ENCODE measurements at places on chromosomes 3 and 15.

DNA sequence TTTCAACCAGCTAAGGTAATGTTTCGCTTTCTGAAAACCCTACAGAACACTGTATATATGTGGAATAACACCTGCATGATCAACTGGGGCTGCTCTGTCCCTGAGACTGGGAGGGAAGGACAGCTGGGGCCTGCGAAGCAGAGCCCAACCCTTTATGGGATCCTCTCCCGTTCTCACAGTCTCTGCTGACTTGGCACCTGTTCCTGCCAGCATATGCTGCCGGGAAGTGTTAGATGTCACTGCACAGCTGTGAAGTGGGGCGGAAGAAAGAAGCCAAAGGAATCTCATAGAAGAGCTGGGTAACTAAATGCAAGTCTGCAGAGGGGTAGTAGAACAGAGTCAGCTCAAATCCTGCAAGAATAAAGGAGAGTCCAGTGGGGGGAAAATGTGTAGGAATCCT is 29.6 kb downstream of the LRRC3B start:
- no peak for DNase-seq

DNA sequence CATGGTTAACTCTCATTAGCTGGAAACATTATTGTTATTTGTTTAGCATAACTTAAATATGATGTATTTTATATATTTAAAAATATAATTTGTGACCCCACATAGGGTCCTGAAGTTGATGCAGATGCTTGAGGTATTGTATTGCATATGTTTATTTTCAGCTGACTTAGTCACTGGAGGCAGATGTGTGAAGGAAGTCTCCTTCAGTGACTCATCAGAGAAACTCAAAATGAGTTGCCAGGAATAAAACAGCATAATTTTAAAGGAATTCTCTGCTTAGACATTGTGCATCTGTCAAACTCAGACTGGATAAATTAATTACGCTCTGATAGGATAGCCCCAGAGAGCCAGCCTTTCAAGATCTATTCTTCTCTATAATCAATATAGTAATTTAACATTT is 7.9 kb upstream of the OR4F6 start:
- peak; percentile 84 for DNase-seq

GRCh38 chr3:102206511-102207031 is 228.2 kb upstream of the ZPLD1 start:
- DNase-seq, result peak; percentile 59

DNA sequence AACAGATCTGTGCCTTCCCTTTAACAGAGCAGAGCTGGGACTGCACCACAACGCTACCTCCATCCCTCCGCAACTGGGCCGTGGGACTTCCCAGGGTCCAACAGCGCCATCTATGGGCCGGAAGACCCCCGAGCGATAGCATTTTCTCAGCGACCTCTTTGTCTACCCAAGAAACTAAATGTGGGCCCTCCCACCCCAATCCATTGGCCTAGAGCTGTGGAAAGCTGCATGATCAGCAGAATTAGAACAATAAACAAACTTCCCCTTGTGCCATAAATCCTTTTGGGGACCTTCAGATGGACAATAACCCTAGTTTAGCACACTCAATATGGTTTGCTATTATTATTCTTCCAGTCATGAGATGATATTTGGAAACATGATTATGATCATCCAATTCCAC is 74.8 kb upstream of the NTRK3 start:
- DNase-seq, result peak; percentile 10

DNA sequence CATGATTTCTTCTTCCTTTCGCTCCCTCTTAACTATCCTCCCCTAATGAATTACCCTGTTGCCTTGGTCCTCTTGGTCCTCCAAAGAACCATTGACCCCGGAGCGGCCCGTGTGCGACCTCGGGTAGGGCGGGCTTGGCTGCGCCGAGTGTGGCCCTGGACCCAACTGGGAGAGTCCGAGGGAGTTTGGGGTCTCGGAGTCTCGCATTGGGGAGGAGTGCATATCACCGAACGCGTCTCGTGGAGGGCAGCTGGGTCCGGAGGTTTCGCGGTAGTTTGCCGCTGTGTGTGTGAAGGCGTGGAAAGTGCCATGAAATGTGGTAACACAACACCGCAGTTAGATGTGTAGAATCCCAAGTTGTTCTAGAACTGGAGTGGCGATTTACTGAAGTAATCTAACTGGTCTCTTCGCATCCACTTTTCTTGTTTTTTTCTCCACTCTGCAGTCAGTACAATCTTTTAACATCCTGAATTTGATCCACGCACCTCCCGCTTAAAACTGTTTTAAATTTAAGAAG is 363 bp downstream of the GTF2E1 start:
- DNase-seq, result peak; percentile 71

- DNase-seq, result peak; percentile 8
Measured at GRCh38 chr3:147038481-147038880, 367.9 kb downstream of the ZIC4 start.

DNA sequence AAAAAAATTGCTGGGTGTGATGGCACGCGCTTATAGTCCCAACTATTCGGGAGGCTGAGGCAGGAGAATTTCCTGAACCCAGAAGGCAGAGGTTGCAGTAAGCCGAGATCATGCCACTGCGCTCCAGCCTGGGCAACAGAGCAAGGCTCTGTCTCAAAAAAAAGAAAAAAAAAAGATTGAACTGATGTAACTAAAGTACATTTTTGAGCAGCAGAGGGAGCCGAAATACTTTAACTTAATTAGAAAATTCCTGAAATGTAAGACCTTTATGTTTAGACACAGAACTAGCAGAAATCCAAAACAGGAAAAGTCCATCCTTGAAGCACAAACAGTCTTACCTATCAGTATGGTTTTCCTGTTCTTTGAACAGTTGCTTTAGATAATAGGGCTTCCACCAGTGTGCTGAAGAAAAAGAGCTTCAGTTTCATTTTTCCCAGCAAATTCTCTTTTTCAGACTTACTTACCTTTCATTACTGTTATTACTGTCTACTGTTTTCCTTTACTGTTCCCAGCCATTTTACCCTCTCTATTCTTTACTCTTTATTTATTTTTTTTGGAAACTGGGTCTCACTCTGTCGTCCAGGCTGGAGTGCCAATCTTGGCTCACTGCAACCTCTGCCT is 33.4 kb upstream of the ZNF609 start:
- peak; percentile 73 for DNase-seq

DNA sequence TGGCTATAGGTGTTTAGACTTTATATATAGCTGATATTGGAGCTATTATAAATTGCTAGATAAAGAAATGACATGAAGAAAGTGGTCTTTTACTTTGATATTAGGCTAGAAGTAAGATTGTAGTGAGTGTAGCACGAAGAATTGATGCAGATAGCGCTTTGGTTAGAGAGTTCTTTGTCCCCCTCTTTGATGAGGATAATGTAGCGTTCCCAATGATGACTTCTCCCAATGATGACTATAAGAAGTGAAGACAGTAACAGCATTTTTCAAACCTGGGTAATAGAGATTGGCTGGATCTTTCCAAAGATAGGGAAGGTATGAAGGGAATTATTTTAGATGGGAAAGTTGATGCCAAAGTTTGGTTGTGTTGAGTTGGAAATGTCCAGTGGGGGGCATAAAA is 4.3 kb downstream of the MINDY2 start:
- no peak for DNase-seq

DNA sequence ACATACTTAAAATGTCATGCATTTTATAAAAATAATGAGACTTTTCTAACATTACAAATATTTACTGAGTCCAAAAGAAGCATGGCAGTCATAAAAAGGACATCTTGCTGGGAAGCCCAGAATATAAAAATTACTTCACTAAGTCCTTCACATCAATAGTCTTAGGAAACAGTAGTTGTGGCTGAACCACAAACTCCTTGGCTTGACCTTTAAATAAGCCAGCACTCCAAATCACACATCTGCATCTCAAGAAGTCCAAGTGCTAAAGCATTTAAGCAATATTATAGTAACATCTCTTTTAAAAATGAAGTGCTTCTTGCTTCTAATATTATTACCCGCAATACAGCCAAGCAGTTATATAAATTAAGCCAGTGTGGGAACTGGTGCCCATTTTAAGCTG is 8.8 kb downstream of the CCNL1 start:
- peak; percentile 4 for DNase-seq

DNA sequence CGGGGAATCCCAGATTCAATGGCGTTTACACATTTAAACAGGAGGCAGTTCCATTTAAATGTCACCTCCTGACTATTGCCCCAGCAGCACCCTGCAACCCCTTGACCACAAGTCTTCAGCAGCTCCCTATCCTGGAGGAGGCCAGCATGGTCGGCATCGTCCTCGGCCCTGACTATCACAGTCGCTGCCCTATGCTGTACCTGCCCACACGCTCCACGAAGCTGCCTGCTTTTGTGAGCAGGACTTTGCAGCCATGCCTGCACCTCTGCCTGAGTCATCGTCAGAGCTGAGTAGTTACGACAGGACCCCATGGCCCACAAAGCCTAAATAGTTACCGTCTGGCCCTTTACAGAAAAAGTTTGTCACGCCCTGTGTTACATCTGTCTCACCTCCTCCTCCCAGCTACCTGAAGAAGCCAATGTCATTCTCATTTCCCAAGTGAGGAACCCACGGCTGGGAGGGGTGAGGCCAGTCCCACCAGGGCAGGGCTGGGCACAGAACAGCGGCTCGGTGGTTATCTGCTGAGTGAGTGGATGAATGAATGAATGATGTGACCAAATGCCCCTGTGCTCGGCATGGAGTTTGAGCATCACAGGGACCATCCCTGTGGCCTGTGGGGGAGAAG is 47.8 kb upstream of the IQSEC1 start:
- no peak for DNase-seq

- no peak for DNase-seq
Measured at GRCh38 chr3:48406443-48407431, 23.1 kb downstream of the PLXNB1 start.

DNA sequence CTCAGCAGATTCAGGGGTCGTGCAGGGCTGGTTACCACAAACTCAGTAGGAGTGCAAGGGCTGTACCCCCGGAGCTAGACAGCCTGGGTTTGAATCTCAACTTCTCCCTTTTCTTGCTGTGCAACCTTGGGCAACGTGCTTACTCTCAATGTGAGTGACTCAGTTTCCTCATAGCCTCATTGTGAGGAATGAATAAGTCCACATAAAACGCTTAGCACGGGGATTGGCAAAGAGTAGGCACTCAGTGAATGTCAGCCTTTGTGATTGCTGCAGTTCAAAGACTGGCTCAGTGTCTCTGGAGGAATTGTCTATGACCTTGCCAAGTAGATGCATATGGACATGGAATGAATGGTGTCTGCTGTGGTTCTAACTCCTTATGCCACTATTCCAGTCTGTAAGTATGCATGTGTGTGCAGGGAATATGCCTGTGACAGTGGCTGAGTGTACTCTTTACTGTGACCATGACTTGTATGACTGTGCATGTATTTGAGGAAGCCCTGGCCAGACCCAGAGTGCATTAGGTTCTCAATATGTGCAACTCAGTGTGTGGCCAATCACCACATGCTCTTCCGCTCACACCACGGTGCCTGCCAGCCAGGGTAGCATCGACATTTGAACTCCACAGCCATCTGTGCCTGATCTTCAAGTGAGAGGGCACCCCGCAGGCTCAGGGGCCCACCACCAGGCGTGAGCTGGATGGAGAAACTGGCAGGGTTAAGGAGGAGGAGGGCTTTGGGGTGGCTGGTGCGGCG is 900 bp upstream of the HYAL3 start:
- peak; percentile 61 for DNase-seq

DNA sequence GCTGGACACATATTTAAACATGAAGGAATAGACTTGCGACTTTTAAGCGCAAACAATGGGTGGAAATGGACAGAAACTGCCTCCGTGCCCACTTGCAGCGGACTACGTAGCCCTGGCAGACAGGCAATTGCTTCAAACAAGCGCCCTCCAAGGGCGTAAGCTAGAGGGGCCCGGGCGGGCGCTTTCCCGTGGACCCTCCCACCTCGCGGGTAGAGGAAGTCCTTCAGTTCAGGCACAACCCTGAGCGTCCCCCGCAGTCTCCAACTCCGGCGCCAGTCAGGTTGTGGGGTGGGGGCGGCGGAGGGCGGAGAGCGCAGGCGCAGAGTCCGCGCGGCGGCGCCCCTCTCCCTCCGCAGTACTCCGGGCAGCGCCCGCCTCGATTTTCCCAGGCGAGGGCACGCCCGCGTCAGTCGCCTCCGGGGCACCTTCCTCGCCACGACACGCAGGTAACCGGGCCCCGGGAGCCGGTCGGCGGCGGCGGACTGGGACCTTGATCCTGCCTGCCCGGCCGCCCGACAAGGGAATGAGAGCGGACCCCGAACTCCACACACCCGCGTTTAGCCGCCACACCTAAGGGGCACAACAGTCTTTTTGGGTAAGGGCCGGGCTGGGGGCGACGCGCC is at the start of gene SLC35G2:
Gene SLC35G2, plus strand, starts transcription at position 358 of the 623 bp plus-strand sequence. CDS start 35,335 bp downstream, outside the sequence.
- peak; percentile 77 for DNase-seq

DNA sequence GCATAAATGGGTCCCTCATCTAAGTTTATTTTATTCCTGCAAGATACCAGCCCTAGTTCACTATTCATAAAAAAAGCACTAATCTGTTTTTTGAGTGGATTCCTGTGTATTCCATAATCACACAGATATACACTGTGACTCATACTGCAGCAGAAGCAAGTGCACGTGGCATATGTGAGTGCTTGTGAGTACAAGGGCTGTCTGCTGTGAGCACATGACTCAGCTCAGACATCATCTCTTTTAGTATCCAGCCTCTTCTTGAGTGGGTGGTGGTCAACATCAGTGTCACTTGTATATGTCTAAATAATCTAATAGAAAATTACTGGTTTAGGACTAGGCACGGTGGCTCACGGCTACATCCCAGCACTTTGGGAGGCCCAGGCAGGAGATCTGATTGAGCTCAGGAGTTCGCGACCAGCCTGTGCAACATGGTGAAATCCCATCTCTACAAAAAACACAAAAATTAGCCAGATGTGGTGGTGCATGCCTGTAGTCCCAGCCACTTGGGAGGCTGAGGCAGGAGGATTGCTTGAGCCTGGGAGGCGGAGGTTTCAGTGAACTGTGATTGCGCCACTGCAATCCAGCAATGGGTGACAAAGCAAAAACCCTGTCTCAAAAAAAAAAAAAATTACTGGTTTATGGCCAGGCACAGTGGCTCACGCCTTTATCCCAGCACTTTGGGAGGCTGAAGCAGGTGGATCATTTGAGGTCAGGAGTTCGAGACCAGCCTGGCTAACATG is 49.8 kb downstream of the NIPA2 start:
- DNase-seq, result peak; percentile 87

DNA sequence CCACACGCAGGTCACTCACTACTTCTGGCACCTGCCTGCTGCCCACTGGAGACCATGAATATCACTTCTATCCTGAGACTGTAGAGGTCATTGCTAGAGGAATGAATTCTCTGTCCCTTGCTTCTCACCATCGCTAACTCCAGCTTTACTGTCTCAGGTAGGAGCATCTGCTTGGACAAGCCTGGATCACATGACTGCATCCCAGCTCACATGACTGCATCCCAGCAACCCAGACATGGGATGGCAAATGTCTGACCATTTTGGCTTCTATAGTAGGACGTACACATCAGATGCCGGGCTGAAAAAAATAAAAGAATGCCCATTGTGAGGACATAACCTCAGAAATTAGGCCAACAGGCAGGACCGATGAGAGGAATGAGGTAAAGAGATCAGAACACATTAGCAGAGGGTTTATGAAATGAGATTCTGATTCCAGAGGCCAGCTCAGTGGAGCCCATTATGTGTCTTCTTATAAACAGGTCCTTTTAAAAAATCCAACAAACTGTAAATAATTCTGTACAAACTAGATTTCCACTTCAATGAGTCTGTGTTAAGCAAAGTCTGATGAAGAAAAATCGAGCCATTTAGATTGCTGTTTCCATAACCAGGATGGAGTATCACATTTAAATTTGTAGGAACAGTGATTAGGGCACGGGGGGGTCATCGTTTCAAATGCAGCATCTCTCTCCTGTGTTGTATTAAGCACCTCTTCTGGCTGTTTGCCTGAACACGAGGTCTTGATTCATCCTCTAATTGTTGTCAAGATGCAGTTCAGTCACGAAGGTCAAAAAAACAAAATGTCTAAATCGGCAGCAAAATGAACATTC is 126.7 kb downstream of the MTHFS start:
- DNase-seq, result no peak

GRCh38 chr15:42138411-42138810 is 18.0 kb downstream of the PLA2G4F start:
- DNase-seq, result no peak

All from adipocyte (in vitro differentiated cells).